IMR-90 (cell line): ENCODE measurements at places on chromosomes 2 and 18. TPM values are rescaled to one million over a fixed set of nuclear protein-coding genes. Genes with fewer than 3 reads are reported as not detected.

PLA2R1 gene
- total RNA-seq: 0.28 and 0.54 TPM in 2 replicates

- peak overlapping the region; percentile 15 for H3K27ac ChIP-seq
- H3K4me3 ChIP-seq: no peak overlapping the region
Measured at GRCh38 chr2:65320946-65321345, 93.3 kb downstream of the ACTR2 start.

AFF3 gene
- total RNA-seq: 13.9 and 14.3 TPM in 2 replicates

- no peak for DNase-seq
- no peaks in the 10 kb centered on the region for H3K36me3 ChIP-seq
- H3K27me3 ChIP-seq: no peaks in the 10 kb centered on the region
- H3K27ac ChIP-seq: no peak overlapping the region
Measured at GRCh38 chr2:166454006-166454595, 39.9 kb downstream of the SCN7A start.

GRCh38 chr2:148552675-148553331, 91.7 kb upstream of the EPC2 start:
- no peaks in the 10 kb centered on the region; the same call in 1 of the 2 replicates for H3K27me3 ChIP-seq
- H3K4me1 ChIP-seq: no peaks in the 10 kb centered on the region
- no peak overlapping the region for H3K27ac ChIP-seq
- H3K36me3 ChIP-seq: no peaks in the 10 kb centered on the region
- DNase-seq: peak; percentile 22
- H3K4me3 ChIP-seq: peak overlapping the region; percentile 51

HOXD1 gene
- total RNA-seq: not detected in 2 replicates

PARD6G gene
- 2.5 and 3.3 TPM in 2 replicates for total RNA-seq

TACR1 gene
- under 0.01 TPM in 2 replicates for total RNA-seq

DNA sequence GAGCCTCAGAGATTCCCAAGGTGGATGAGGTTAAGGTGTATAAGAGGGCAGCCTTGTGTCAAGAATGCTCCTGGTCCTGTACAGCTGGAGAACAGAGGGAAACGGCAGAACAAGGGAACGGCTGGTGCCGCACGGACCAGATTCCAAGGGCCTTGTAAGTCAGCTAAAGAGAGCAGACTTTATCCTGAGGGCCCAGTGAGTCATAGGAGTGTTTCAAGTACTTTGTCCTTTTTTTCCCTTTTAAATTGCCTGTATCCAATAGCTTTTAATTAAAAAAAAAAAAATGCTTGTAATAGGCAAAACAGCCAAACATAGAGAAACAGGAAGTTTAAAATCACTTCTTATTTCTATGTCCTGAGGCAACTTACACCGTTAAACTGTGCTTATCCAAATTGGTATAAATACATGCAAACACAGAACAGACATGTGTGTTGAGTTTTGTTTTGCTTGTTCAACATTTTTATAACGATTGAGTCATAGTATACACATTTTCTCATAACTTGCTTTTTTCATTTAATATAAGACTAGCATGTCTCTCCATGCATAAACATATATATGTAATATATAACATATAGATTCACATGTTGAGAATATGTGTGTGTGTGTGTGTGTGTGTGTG, 42.1 kb upstream of the EVA1A start:
- no peak overlapping the region for H3K27ac ChIP-seq
- no peaks in the 10 kb centered on the region for H3K36me3 ChIP-seq
- peak; percentile 88 for DNase-seq
- no peak overlapping the region for H3K4me3 ChIP-seq
- no peaks in the 10 kb centered on the region for H3K27me3 ChIP-seq
- H3K4me1 ChIP-seq: peaks cover 27% of the 10 kb centered on the region

MC2R gene
- total RNA-seq: not detected in 2 replicates

GRCh38 chr2:54336136-54336976, 80.3 kb upstream of the TSPYL6 start:
- H3K4me1 ChIP-seq: peaks cover 8% of the 10 kb centered on the region
- H3K4me3 ChIP-seq: no peak overlapping the region
- peak; percentile 92 for DNase-seq

AQP12B gene
- total RNA-seq: not detected in 2 replicates

GRCh38 chr18:56152551-56153310, 485.7 kb downstream of the TXNL1 start:
- no peaks in the 10 kb centered on the region for H3K27me3 ChIP-seq
- no peak for DNase-seq
- no peak overlapping the region for H3K27ac ChIP-seq
- H3K4me1 ChIP-seq: no peaks in the 10 kb centered on the region; the same call in 1 of the 2 replicates

DNA sequence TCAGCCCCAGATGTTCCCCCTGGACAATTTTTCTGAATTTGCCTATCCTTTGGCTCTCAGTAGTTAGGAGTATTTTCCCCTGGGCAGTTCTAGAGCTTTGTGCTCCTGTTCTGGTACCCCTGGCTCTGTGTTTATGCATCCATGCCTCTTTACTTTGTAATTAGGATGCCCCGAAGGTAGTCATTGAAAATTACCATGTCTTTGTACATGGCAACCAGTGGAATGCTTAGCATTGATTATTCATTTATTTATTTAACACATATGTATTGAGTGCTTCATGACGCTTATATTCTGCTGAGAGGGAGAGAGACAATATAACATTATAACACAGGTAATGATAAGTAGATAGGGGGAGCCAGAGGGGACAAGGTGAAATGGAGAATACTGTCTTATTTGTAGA, 346.5 kb downstream of the PARD3B start:
- no peaks in the 10 kb centered on the region for H3K36me3 ChIP-seq
- no peak overlapping the region for H3K27ac ChIP-seq
- no peak for DNase-seq
- H3K4me1 ChIP-seq: peaks cover 1% of the 10 kb centered on the region
- no peaks in the 10 kb centered on the region for H3K27me3 ChIP-seq
- no peak overlapping the region for H3K4me3 ChIP-seq

GRCh38 chr2:230634146-230634545, 78.5 kb upstream of the CAB39 start:
- no peak for DNase-seq
- no peak overlapping the region for H3K27ac ChIP-seq

EFHD1 gene
- not detected in 2 replicates for total RNA-seq

- H3K27me3 ChIP-seq: no peaks in the 10 kb centered on the region
- no peak overlapping the region for H3K4me3 ChIP-seq
- DNase-seq: peak; percentile 60
- H3K36me3 ChIP-seq: no peaks in the 10 kb centered on the region
- H3K27ac ChIP-seq: peak overlapping the region; percentile 52
- H3K4me1 ChIP-seq: peaks cover 5% of the 10 kb centered on the region; the same call in 1 of the 2 replicates
Measured at GRCh38 chr2:213187833-213188532, 36.6 kb upstream of the IKZF2 start.

DNA sequence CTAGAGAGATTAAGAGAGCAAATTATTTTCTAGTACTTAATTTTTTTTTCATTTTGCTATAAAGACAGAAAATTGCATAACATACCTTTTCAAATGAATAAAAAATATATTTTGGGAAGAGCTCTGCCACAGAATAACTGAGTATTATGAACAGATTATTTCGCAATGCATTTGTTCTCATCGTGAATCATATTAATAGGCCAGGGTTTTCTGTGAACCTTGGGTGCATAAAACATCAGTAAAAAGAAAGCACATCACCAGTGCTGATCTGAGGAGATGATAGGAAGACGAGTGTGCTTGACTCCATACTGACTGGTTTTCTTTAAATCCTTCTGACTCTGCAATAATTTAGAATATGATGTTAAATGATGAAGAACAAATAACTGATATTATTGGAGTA, 409.1 kb downstream of the CPS1 start:
- H3K27ac ChIP-seq: no peak overlapping the region
- no peak for DNase-seq
- H3K27me3 ChIP-seq: no peaks in the 10 kb centered on the region
- H3K4me1 ChIP-seq: no peaks in the 10 kb centered on the region

REG1A gene
- not detected in 2 replicates for total RNA-seq
